ENCODE measurements at places on chromosomes 1 and 21.

DNA sequence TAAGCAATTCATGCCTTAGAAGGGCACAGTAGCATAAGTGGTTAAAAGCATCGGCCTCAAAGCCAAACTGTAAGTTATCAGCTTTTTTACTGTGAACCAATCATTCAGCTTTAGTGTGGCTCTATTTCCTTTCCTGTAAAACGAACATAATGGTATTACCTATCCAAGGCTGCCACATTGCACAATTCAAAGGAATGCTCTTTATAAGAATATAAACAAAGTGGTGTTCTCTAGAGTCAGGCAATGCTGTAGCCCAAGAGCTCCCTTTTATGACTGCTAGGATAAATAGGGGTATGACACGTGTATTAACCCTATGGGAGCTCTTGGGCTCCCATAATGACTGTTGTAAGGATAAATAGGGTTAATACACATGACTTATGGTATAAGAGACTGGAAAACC, 25.4 kb downstream of the INTS7 start:
- DNase-seq: no peak

DNA sequence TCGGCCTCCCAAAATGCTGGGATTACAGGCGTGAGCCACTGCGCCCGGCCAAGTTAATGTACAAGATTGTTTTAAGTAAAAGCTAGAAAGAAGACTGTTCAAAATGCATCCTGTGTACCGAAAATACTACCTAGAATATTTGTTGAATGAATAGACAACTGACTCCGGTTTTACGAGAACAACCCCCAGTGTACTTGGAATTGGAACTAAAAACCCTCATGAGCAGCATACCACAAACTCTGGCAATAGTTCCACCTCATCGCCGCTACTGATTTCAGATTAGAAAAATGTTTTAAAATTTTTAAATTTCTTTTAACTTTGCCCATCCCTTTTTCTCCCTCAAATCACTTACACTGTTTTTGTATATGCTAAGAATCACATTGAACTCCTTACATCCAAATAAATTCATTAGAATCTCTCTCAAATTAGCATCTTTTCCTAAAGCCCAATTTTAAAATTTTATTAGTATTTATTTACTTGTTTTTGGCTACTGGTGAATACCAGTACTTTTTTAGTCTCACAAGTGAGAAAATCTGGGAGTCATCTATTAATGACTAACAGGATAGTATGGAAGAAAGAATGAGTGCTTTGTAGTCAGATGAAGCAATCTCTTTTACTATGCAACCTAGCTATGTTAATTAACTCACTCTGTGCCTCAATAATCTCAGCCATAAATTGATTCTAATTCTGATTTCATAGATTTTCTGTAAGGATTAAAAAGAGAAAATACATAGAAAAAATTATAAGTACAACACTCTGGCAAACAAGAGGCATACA, 95.1 kb downstream of the GPATCH2 start:
- no peak for DNase-seq

- DNase-seq: no peak
Measured at GRCh38 chr1:21594501-21594900, 74.7 kb downstream of the RAP1GAP start.

GRCh38 chr1:198135366-198135765, 21.4 kb upstream of the NEK7 start:
- DNase-seq: no peak

- DNase-seq: no peak
Measured at GRCh38 chr1:237695878-237696277, 194.8 kb downstream of the ZP4 start.

DNA sequence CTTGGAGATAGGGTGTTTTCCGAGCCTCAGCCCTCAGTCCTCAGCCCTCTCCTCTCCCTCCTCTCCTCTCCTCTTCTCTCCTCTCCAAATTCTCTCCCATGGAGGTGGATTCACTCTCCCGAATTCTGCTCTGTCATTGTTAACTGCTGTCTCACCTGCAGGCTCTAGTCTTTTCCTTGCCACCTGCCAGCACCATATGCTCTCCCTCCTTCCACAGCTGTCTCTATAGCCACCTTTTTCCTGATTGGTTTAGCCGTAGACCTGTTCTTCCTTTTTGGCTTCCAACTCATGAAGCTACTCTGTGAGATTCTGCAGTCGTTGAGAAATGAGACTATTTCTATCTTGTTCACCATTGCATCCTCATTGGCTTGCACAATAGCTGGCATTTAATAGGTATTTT, 19.7 kb downstream of the COG2 start:
- DNase-seq: no peak

DNA sequence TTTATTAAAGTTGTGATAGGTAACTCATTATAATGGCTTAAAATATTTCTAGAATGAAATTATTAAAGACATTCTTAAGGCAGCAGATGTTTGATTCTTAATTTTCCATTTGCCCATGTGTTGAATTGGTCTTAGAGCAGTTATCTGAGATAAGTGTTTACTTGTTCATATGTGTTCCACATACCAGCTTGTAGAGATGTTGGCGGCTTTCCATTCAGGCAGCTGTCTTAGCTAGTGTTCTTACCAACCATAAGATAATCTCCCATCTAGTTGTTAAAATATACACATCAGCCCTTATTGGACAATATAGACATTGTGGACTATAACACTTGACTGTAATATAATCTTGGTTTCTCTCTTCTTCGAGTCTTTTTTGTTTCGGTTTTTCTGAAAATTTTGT, 1372.9 kb upstream of the ADGRL2 start:
- no peak for DNase-seq

DNA sequence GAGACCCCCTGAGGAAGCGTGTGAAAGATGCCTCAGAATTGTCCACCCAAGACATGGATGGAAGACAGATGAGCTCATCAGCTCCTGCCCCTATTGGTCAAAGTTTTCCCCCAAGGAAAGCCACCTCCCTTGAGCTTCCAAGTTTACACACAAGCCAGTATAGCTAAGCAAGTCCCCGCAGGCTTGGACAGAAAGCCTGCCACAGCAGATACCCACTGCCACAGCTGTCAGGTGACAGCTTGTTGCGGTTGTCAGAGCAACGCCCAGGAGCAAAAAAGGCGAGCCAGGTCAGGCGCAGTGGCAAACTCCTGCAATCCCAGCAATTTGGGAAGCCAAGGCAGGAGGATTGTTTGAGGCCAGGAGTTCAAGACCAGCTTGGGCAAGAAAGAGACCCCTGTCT, 60.9 kb upstream of the IFNAR2 start:
- no peak for DNase-seq

GRCh38 chr1:154320882-154321608, at the start of gene AQP10:
Gene AQP10, plus strand, starts transcription at chr1:154321093. Its CDS starts 63 bp downstream, at chr1:154321156.
- no peak for DNase-seq

DNA sequence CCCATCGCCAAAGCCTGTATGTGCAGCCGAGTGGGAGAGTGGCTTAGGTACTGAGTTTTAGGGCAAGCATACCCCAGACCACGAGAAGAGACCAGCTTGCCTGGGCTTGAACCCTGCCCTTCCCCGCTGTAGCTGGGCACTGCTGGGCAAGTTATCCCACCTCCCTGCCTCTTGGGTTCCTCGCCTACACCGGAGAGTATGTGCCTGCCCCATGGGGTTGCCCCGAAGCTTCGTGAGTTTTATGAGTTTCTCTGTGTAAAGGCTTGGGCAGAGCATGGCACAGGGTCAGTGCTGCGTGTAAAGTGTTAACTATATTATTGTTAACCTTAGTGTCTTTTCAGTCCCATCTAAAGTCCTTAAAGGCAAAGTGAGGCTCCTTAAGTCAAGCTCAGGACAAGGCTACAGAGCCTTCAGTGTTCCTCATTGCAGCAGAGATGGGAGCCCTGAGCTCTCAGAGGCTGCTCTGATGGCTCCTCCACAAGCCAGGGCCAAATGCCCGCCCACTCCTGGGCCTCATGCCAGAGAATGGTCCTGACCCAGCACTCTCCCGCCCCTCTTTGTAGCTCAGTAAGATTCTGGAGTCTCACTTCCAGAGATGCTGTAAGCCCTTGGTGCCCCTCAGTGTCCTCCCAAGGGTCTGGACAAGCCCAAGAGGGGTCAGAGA, 37.0 kb upstream of the KCNA10 start:
- DNase-seq: peak; percentile 94

DNA sequence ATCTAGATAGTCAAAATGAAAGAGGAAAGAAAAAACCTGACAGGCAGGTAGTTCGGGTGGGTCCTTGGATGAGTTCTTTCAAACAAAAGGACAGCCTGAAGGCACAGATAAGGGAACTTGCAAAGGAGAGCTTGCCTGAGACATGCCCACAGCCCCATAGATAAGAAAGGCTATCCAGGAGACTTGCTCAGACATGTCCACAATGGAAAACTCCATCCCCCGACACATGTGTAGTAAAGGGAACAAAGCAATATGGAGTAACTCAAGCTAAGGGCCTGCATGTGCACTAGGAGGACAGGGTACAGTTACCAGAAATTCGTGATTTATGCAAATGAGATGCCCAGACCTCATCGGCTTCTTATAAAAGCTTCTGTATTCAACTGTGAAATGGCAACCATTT, 281.5 kb downstream of the NEGR1 start:
- no peak for DNase-seq

DNA sequence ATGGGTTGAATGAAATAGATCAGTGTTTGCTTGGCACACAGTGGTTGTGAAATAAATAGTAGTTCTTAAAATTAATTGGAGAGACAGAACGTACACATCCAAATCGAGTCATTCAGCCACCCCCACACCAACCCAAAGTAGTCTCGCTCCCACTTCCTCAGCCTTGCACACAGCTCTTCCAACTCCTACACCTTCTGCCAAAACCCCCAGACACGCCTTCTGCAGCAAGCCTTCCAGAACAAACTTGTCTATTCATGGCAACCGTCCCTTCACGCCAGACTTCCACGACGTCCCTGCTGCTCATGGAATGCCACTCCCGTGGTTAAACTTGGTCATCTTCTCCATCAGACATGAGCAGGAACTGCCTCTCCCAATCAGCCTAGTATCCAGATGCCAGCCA, 37.5 kb upstream of the RD3 start:
- DNase-seq: peak; percentile 36

DNA sequence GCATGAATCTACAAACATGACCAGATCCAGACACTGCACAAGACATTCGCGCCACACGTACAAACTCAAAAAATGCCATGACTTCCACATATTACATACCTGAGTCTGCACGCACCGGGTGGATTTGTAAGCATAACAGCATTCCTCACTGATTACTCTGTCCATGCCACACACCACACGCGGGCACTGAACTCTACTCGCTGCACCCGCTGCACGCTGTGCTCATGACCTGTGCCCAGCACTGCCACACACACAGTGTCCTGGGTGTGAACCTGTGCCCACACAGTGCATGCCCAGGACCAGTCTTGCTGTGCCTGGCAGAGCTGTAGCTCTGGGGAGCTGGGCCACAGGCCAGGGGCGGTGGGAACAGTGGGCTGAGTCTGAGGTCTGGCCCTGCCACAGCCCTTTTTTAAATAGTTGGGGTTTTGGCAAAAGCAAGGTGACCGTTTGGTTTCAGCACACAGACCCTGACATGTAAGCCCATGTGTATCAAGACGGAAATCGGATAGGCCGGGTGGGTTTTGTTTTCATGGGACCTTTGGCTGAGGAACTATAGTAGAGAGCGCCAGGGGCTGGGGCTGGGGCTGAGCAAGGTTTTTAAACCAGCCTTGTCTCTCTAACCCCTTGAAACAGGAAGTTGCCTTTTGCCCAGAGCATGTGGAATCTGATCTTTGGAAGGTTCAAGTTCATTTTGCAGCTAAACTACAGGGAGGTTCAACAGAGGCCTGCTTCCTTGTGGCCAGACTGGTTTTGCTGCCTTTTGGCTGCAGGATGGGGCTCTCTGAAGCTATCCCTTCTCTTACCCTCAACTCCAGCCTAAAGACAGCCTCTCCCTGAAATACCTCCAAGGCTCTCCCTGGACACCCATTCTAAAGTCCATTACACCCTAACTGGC, 12.3 kb upstream of the GOLT1A start:
- no peak for DNase-seq
